Activated CD4-positive, CD25-positive, alpha-beta regulatory T cell (primary cell): ENCODE measurements at places on chromosomes 13 and 19.

- no peak for DNase-seq
Measured at GRCh38 chr13:90541346-90541745, 806.1 kb upstream of the MIR17HG start.

DNA sequence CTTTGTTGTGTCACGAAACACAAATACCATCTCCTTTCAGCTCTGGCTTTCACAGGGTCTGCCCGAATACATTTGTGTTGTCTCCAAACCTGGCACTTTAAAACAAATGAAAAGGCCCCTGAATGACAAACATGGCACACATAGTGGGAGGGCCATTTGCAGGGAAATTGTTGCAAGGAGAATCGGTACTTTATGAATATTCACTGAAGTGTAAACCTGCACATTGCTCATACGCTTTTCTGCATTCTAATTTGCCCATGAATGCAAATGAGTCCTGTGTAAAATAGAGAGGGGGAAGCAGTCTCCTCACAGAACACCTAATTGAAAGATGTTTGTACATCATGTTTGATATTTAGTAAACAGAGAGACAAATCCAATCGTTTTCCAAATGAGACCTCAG lies 82.7 kb upstream of the PCDH8 start:
- DNase-seq: no peak

DNA sequence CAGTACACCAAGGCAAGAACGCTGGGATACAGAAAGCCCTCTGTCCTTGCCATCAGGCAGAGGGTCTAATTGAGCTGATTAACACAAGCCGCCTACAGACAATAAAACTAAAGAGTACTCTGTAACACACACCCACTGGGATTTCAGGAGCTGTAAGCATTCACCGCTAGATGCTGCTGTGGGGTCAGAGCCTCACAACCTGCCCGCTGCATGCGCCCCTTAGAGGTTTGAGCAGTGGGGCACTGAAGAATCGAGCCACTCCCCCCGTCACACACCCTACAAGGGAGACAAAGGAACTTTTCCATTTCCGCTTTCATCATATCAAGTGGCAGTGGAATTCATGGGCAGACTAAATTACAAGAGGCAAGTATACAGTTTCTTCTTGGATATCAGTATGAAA lies 1080.6 kb downstream of the PCDH17 start:
- DNase-seq: no peak

- DNase-seq: no peak
Measured at GRCh38 chr13:112718318-112718717, 28.5 kb downstream of the ATP11A start.

DNA sequence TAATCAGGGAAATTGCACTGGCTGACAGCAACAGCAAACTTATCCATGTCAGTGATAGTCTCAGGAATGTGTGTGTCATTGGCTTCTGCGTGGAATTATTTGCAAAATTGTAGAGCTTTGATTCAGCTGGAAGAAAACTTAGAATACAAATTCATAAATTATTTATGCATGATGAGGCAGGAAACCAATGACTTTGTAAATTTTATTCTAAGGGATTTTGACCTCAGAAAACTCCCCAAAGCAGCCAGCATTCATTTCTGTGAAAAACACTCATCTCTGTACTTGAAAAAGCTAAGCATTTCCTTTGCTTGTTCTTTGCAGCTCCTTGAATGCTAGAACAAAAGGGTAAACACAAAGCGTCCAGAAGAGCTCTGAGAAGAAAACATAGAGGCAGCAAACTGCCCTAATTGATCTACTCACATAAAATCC lies 162.4 kb downstream of the DCT start:
- DNase-seq: no peak

DNA sequence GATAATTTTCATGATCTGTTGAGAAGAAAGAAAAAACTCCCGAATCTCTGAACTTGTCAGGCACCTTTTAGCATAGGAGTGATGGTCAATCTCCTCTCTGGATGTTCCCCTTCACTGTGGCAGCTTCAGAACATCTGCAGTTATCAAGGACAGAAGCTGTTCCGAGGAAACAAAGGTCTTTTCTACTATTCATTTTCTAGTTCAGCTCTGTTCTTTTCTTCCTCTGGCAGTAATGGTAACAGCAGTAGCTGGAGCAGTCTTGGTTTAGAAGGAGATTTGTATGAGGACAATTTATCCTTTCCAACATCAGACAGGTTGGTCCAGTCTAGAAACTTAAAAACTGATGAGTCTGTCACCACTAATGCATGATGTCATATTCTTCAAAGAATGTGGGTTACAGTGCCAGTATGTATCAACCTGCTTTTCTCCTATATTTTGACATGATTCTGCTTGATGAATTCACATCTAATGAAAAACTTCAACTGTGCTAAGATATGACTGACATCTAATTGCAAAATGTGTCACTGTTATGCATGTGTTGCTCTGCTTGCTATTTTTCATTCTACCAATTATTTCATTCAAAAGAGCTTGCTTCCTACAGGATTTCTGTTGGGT lies 41.0 kb downstream of the AKAP11 start:
- DNase-seq: no peak

- no peak for DNase-seq
Measured at GRCh38 chr13:91721413-91721812, 323.0 kb downstream of the GPC5 start.

DNA sequence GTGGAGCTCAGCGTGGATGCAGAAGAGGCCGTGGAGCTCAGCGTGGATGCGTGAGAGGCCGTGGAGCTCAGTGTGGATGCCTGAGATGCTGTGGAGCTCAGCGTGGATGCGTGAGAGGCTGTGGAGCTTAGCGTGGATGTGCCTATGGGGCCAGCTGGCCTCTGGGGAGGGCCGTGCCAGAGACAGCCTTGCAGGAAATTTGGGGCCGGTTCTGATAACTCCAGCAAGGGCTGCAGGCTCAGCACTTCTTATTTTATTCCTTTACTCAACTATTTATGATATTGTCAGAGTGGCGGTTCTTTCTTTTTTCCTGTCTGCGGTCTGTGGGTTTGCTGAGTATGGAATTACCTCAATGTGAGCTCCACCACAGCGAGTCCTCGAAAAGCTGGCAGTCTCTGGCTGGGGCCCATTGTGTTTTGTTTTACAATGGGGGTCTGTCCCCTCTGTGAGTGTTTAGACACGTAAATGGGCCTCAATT lies 17.8 kb upstream of the TMEM255B start:
- DNase-seq: no peak

DNA sequence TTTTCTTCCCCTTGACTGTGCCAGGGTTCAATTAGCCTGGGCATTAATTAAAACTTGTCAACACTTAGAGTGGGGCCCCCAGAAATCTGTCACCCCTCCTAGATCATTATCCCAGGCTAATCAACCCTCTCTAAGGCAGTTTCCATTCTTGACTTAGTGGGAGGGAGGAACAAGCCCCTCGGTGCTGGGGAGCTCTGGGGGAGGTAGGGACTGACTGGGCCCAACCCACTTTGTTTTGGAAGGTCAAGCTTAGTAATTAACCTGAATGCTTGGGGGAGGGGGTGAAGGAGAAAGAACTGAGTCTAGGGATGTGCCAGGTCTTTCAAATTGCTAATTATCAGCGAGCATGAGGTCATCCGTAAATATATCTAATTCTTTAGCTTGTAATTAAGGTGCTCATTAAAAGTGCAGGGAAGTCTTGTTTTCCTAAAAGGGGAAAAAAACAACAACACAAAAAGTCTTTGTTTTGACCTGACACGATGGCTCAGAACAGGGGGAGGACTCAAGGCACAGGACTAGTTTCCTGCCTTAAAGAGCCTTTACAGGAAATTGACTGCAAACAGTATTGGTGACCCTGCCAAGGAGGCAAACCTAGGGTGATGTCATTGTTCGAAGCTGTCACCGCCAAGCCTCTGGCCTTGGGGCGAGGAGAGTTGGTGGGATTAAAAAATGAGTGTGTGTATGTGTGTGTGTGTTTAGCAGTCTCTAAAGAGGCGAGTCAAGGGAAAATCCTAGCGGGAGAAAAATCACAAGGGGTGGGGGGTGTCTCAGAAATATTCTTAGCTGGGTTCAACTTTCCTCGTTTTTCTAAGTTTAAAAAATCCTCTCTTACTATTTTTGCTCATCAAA lies 19.4 kb downstream of the ACTN4 start:
- no peak for DNase-seq

GRCh38 chr13:75372923-75373841 lies 108.8 kb downstream of the TBC1D4 start:
- DNase-seq: no peak

- DNase-seq: no peak
Measured at GRCh38 chr13:58617880-58618665, 986.5 kb downstream of the PCDH17 start.

GRCh38 chr19:5407356-5407755 lies 47.9 kb upstream of the ZNRF4 start:
- DNase-seq: no peak

DNA sequence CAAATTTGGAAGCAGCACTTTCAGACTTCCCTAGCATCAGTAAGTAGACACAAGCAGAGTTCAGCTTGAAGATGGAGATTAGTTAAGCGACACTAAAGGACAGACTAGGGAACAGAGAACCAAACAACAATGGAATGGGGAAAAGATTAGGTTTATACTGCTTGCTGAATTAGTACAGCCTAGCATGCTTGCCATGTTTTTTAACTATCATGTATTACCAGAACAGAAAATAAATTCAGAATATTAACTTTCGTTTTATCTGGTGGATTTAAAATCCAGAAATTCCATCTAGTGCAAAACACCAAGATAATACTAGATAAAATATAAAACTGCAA lies 451.5 kb upstream of the SLC10A2 start:
- no peak for DNase-seq

DNA sequence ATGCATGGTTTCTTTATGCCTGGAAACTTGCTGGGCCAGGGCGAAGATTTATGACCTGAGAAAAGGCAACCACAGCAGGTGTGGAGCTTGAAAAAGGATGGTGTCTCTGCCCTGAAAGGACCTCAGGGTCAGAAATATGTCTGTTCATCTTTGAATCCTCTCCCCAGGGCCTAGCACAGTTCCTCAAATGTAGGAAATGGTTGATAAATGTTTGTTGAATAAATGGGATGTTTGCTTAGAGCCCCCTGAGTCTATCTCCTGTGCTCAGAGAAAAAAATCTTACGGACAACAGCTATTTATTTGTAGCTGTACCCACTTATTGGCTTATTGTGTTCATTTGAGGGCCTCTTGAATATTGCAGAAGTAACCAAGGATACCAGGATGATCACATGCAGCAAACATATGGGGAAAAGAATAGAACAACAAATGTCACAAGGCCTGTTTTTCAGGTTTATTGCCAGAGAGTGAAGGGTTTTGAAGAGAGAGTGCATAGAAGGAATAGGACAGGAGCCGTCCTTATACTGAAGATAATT lies 114.5 kb downstream of the KLF5 start:
- no peak for DNase-seq

GRCh38 chr13:34207334-34207733 lies 389.4 kb downstream of the RFC3 start:
- no peak for DNase-seq

- DNase-seq: no peak
Measured at GRCh38 chr13:29165216-29165615, 345.1 kb downstream of the MTUS2 start.

DNA sequence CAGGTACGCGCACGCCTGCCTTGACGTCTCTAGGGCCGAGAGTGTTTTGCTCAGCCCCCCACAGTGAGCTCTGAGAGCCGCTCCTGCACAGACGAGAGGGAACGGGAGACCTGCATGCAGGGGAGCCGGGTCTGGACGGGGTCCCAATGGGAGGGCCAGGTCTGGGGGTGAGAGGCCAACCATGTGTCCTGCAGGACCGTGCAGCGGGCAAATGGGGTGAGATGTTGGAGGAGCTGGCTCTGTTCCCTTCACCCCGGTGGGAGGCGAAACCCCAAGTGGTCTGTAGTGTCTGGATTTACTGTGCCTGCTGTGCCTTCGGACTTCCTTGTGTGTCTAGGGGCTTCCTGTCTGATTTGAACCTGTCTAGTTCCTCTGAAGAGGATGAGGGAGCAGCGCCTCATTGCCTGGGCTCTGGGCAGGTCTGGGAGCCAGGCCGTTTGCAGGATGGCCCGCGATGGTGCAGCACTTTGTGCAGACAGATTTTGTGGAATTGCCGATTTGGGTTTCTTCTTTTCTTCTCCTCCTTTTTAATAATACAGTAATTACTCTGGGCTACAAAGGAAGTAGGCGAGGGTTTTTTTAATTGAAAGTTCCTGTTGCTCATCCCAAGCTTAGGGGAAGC lies 2.1 kb downstream of the CSNK1G2 start:
- DNase-seq: no peak

DNA sequence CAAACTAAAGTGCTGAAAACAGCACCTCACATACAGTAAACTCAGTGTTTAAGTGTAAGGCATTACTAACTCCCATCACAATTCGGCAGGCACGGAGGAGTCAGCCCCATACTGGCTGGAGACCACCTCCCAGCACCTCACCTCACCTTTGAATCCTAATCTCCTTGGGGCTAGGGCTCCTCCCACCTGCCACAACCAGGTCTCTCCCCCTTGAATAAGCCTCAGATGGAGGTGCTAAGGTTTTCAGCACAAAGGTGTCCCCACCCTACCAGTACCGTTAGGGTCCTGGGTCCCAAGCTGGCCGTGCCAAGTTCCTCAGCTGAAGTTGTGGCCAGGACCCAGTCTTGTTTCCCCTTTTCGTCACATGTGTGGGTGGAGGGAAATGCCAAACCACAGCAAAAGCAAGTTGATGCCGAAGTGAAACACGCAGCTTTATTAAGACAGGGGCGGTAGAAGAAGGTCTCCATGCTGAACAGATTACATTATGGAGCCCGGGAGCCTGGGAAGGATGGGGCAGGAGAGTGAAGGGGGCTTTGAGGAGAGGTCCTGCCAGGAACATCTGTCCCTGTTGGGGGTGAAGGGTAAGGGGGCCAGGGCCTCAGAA lies at the start of gene IGFLR1:
TSS of gene IGFLR1 (minus strand) at position 332 of the 604 bp plus-strand sequence. CDS start 1,272 bp downstream, outside the sequence.
- peak; percentile 44 for DNase-seq

- DNase-seq: no peak
Measured at GRCh38 chr19:16645140-16645539, 14.8 kb downstream of the SMIM7 start.

DNA sequence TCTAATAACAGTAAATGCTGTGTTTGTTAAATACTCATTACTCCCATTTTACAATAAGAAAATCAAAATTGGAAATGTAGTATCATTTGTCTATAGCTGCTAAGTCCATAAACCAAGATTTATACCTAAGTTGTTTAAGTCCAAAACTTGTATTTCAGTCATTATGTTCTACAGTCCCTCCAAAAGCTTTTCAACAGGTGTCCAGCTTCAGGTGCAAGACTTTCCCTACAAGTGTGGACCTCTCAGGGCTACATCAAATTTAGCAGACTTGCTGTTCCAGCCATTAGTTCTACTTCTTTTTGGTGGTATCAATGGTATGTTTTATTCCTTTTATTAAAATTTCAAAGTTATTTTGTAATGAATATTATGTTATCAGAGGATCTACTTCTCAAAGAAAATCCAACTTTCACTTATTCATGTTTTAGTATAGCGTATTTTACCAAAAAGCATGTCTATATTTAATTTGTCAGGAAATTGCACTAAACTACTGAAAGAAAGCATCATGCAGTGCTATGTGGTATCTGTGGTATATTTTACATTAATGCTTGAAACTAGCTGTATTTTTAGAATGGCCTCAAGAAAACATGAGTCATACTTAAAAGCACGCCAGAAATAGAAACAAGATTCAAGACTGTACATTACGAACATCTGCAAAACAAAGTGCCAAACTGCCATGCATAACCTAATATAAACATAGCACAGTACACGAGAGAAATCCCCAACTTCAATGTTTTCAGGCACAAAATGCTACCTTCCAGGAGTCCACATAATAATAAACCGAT lies 44.5 kb downstream of the VWA8 start:
- DNase-seq: no peak

GRCh38 chr13:40498461-40498860 lies 168.0 kb downstream of the FOXO1 start:
- no peak for DNase-seq

- DNase-seq: no peak
Measured at GRCh38 chr13:81133066-81133465, 792.1 kb upstream of the SPRY2 start.
